ENCODE measurements at places on chromosomes 3 and 15.

GRCh38 chr3:10444110-10444429 is 61.3 kb downstream of the ATP2B2 start:
- no peak for DNase-seq

GRCh38 chr15:80105193-80105592 is 45.7 kb downstream of the ZFAND6 start:
- DNase-seq = no peak

GRCh38 chr15:57806003-57806402 is 99.5 kb downstream of the POLR2M start:
- DNase-seq = no peak

DNA sequence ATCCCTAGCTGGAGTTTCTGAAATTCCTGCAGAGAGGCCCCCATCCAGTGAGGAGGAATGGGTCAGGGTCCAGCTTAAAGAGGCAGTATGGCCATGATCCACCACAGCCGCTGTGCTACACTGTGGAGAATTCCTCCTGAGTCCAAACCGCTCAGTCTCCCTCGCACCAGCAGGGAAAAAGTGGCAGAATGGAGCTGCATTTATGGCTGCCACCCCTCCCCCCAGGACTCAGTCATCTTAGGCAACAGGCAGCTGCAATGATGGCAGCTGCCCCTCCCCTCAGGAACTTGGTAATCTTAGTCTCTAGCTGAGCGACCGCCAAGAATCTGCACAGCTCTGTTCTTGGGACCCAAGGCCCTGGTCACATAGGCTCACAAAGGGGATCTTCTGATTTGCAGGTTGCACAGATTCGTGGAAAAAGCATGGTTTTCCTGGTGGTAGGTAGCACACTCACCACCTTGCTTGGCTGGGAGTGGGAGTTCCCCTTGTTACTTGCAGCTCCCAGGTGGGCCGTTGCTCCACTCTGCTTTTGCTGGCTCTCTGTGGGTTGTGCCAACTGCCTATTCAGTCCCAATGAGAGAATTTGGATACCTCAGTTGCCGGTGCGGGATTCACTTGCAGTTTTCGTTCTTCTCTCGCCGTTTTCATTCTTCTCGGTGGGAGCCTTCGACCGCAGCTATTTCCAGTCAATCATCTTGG is 204.1 kb downstream of the STXBP5L start:
- peak; percentile 44 for DNase-seq

DNA sequence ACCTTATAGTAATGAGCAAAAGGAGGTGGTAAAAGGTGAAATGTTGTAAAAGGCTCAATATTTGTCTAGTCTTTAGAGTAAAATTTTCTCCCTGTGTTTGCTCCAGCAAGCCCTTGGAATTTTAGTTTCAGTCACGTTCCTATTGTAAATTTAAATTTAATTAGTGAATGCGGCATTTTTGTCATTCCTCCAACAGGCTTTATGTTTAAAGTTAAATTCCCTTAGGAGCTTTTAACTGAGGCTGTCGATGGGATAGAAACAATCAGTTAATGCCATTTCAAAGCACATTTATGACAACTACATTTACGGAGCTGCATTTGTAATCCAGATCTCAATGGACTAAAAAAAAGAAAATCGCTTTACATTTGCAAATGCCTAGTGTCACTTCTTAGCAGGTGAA is 868 bp upstream of the GADL1 start:
- DNase-seq = no peak

DNA sequence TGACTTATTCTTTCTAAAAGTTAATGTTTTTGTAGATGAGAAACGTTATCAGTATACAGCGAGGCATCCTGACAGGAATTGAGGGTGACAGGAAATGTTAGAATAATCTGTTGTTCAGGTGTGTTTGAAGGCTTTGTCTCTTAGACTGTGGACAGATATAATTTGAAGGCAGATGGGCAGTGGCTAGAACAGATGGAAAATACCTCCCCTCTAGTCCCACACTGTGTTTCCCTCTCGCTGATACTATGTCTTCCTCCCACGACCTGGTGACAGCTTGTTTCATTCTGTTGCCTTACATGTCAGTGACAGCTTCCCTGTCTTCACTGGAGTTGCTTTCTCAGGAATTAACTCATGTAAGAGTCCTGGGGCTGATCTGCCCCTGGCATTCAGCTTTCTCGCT is 125.3 kb downstream of the MYRIP start:
- no peak for DNase-seq

GRCh38 chr3:180408654-180409053 is 193.3 kb upstream of the TTC14 start:
- no peak for DNase-seq

GRCh38 chr3:146832857-146833458 is 227.8 kb upstream of the PLSCR5 start:
- DNase-seq = no peak

GRCh38 chr15:81492331-81492968 is 118.4 kb upstream of the TMC3 start:
- DNase-seq = peak; percentile 55

DNA sequence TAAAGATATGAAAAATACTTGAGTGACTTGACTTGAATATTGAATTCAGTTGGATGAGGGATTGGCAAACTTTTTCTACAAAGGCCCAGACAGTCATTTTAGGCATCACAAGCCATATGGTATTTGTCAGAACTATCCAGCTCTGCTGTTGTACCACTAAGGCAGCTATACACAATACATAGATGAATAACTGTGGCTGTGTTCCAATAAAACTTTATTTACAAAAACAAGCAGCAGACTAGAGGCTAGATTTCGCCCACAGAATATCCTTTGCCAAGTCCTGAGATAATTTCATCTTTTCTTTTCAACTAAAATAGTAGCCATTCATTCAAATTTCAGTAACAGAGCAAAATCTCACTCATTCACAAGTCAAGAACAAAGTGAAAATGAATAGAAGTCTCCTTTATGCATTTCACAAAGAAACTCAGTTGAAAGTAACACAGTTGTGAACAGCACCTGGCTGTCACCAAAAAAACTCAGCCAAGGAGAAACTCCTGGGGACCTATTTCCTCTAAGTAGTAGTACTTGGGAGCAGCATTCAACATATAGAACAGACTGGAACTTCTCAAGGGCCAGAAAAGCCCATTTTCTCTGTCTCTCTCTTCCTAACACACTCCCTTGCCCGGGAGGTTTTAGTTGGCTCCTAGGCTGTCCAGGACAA is 56.3 kb downstream of the OSBPL10 start:
- DNase-seq = no peak

DNA sequence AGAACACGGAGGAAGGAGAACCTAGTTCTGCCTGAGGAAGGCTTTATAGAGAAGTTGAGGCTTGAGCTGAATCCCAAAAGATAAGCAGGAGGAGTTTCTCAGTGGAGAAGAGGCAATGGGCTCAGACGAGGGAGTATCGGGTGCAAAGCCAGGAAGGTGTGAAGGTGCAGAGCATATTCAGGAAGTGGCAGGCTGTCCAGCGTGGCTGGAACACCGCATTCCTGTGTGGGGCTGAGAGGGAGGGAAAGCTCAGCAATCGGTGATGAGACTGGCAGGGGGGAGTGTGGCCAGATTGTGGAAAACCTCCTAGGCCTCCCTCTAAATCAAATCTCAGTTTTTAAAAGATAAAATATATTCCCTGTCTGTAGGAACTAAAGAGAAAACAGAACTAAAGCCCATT is 63.0 kb downstream of the ARHGAP31 start:
- no peak for DNase-seq

- no peak for DNase-seq
Measured at GRCh38 chr15:75229191-75230015, 27.7 kb downstream of the C15orf39 start.

DNA sequence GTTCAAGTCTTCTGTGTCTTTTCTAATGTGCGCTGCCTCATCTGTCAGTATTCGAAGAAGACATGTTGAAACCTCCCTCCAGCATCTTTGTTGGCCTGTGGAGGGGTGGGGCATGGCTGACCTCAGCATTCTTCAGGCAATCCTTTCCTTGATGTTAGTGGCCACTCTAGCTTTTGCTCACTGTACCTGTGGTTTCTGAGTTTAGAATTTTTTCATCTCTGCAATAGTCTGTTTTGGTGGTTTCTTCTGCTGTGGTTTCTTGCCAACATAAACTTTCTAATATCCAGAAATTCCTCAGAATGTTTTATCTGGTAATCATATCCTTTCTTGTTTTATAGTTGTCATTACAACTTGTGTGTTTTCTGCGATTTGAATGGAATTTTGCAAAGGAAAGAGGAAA is 251.3 kb upstream of the NR2E3 start:
- no peak for DNase-seq

- no peak for DNase-seq
Measured at GRCh38 chr15:55681631-55682030, 61.3 kb downstream of the PRTG start.

- DNase-seq = no peak
Measured at GRCh38 chr15:53160092-53160704, 370.1 kb upstream of the ONECUT1 start.

- no peak for DNase-seq
Measured at GRCh38 chr3:16523778-16524177, 10.3 kb upstream of the RFTN1 start.

- no peak for DNase-seq
Measured at GRCh38 chr15:22978691-22979237, 1.4 kb downstream of the CYFIP1 start.

DNA sequence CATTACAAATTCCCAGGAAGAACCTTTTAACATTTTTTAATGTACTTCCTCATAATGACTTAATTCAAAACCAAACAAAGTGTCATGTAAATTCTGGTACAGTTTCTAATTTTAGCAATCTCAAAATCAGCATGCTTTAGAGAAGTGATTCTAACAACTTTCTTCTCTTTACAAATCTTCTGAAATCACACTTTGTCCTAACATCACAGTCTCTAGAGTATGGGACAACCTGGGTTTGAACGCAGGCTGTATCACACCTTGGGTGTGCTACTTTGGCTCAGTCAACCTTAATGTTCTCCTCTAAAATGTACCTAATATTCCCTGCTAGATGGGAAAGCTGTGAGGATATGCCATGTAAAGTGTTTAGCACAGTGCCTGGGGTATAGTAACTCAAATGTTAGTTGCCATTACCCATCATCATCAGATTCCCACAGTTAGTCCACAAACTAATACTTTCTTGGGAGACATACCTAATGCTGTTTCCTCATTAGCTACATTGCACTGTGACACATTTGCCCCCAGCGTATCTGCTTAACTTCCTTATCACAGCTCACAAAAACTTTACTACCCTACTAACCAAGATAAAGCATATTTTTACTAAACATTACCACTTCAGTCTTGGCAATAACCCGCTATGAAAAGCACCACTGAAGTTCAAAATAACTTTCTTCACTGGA is 3.1 kb downstream of the TSPAN3 start:
- no peak for DNase-seq

GRCh38 chr15:88833731-88834100 is 30.5 kb downstream of the ACAN start:
- no peak for DNase-seq

GRCh38 chr3:158097593-158098308 is 8.5 kb downstream of the SHOX2 start:
- peak; percentile 14 for DNase-seq

GRCh38 chr3:100331660-100332059 is 2.9 kb upstream of the NIT2 start:
- DNase-seq = no peak

- DNase-seq = peak; percentile 62
Measured at GRCh38 chr15:88894348-88894818, 961 bp downstream of the HAPLN3 start.

DNA sequence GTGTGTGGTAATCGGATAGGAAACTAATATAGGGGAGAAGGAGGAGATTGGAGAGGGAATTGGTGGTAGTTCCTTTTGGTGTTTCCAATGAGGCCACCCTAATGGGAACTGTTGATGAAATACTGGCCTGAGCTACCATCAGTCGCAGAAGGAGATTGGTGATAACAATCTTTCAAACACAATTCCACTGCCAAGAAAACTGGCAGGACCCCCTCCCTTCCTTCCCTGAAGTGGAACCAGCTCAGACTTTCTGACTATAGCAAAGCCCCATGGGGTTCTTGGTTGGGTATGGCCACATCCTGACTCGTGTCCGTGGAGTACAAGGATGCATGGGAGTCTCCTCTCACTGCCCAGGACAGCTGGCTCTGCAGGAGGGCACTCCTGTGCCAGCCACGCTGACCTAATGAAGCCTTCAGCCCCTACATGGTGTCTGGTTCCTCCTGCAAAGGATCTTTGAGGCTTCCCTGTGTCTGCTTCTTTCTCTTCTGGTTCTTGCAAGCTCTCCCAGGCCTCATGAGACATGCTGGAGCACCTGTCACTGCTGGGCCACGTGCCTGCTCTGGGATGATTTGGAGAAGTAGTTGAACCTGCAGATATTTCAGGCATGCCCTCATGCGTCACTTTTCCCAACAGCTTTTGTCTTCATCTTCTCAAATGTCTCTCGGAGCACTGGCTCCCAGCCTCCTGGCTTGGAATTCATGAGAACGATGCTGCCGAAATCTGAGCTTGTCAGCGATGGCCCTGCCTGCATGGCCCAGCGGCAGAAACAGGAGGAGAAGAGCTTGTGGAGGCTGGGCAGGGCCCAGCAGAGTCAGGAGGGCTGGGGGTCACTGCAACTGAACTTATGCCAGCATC is 90.0 kb upstream of the ADPGK start:
- DNase-seq = no peak

- no peak for DNase-seq
Measured at GRCh38 chr3:47961815-47962606, 54.2 kb downstream of the MAP4 start.

- no peak for DNase-seq
Measured at GRCh38 chr3:100164743-100165142, 50.4 kb upstream of the FILIP1L start.

- no peak for DNase-seq
Measured at GRCh38 chr15:89175617-89176191, 45.7 kb downstream of the RLBP1 start.

GRCh38 chr3:113498221-113499005 is 16.5 kb downstream of the SPICE1 start:
- DNase-seq = no peak

DNA sequence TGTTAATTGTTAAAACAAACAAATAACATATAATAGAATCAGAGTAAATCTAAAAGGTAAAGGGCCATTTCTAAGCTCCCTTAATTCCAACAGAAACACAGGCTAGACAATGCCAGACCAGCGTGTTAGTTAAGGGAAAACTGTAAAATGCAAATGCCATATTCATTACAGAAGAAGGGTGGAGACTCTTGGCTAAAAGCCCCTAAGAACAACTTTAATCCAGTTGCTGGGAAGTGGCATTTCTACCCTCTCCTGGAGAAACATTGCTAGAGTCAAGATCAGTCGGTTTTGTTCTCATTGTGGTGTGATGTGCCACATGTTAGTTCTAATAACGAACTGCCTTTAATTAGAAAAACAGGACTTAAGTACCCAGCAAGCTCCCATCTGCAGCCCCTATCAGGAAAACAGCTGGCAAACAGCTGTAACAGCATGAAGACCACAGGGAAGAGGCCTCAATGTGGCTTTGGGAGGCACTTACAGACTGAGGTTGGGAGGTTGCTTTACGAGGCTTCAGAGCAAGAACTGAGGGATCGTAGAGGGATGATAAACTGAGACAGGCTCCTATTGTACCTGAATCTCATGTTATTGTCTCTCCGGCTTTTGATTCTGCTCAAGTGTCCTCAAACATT is 1134.8 kb downstream of the ROBO1 start:
- no peak for DNase-seq

GRCh38 chr3:30811151-30811795 is 83.2 kb downstream of the GADL1 start:
- no peak for DNase-seq
